Neural crest cell (in vitro differentiated cells): ENCODE measurements at places on chromosomes 4 and X. TPM values are rescaled to one million over a fixed set of nuclear protein-coding genes. Genes with fewer than 3 reads are reported as not detected.

DNA sequence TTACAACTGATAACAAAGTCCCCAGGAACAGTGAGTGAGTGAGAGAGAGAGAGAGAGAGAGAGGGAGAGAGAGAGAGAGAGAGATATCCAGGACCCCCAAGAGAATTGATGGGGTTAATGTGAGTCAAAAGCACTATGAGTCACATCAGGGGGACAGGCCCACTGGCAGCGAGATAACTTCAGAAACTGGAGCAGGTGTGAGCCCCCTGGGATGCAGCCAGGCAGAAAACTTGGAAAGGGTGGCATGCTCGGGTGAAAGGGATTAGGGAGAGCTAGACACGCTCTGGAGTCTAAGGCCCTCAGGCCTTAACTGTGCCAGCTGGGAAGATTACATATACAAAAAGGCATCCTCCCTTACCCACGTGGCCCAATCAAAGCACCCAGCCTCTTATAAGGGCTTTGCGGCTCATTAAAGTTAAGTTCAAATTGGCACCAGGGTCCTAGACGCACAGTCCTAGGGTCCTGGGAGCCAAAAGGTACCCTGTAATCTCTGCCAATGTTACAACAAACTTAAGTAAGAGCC, 841 bp downstream of the ACOT9 start:
- peak overlapping the region; percentile 93 for H3K4me3 ChIP-seq
- H3K27ac ChIP-seq = peak overlapping the region; percentile 64
- H3K36me3 ChIP-seq = peaks cover 2% of the 10 kb centered on the region
- no peak for DNase-seq

- DNase-seq = no peak
- H3K36me3 ChIP-seq = peaks cover 7% of the 10 kb centered on the region
- H3K27ac ChIP-seq = no peak overlapping the region
- peaks cover 4% of the 10 kb centered on the region for H3K4me1 ChIP-seq
- H3K4me3 ChIP-seq = no peak overlapping the region
Observed at GRCh38 chr4:177427192-177427591, 15.0 kb downstream of the AGA start.

- peaks cover 19% of the 10 kb centered on the region for H3K4me1 ChIP-seq
- H3K27ac ChIP-seq = no peak overlapping the region
- DNase-seq = no peak
- H3K4me3 ChIP-seq = no peak overlapping the region
Observed at GRCh38 chrX:39601231-39602177, 496.3 kb downstream of the BCOR start.

DNA sequence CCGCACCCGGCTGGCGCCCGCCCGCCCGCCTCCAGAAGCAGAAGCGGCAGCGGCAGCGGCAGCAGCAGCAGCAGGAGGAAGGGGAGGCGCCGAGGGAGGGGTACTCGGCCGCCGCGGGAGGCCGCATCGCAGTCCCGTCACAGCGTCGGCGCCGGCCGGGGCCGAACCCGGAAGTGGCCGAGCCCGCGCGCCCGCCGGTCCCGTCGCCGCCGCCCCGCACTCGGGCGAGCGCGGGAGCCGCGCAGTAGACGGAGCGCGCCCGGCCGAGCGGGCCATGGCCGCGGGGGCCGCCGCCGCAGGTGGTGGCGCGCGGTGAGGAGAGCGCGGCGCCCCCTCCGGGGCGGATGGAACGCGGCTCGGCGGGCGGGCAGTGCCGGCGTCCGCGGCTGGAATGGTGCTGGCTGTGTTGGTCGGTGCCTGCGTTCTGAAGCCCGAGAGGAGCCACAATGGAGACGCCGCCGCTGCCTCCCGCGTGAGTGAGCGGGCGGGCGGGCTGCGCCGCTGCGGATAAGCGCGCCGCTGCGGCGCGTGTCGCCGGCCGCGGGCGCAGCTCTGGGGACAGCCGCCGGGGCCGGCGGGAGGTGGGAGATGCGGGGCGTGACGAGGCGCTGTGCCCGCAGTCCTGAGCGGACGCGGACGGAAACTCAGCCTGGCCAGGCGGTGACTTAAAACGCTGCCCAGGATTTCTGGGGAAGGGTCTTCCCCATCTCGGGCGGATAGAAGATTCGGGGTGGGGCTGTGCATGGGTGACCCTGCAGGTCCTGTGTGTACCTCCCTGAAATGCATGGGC, at the start of gene KLHL2:
TSS of gene KLHL2 (plus strand) at position 131 of the 790 bp plus-strand sequence. CDS start at position 447, 316 bp downstream.
- peak within 1 kb of the TSS; percentile 52 for H3K27ac ChIP-seq
- H3K4me1 ChIP-seq = peaks cover 27% of the 10 kb centered on the region
- peaks cover 6% of the 10 kb centered on the region for H3K27me3 ChIP-seq
- peak; percentile 61 for DNase-seq
- H3K36me3 ChIP-seq = no peaks in the 10 kb centered on the region

DNA sequence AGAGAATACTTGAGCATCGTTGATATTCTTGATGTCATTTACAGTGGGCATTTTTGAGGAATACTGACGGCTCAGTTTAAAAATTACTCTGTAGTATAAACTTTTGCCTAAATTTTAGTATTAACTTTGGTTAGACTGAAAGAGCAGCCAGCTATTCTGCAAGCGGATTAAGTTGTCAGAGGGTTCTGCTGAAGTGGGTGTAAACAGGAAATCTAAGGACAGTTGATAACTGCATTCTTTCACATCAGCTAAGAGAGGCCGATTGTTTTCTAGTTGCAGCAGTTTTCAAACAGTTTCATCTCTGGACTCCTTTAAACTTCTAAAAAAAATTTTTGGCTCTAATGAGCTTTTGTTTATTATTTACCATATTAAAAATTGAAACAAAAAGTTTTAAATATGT, 149.6 kb downstream of the RAPGEF2 start:
- peak overlapping the region; percentile 44 for H3K4me3 ChIP-seq
- H3K27ac ChIP-seq = no peak overlapping the region
- peaks cover 40% of the 10 kb centered on the region for H3K4me1 ChIP-seq
- H3K36me3 ChIP-seq = peaks cover 31% of the 10 kb centered on the region
- no peaks in the 10 kb centered on the region for H3K27me3 ChIP-seq

ATXN3L gene
- not detected in 2 replicates for total RNA-seq

SSX3 gene
- total RNA-seq = not detected in 2 replicates

ENPEP gene
- total RNA-seq = 4.5 and 7.3 TPM in 2 replicates
